ENCODE measurements at places on chromosomes 1 and 21.
A peak's percentile ranks its signal among the peaks of the same experiment; 100 is the strongest.

DNA sequence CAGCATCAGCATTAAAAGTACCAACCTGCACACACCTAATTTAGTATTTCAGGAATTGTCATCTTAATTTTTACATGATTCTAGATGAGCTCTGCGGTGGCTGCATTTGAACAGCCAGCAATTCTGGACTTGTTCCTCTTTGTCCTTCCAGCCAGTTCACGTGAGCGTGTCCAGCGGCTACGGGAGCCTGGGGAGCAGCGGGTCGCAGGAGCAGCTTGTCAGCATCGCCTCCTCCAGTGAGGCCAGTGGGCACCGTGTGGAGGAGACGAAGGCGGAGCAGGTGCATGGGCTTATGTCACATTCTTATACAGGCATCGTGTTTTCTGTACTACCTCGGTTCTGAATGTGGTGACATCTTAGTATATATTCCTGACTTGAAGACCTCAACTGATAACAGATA is 25.7 kb downstream of the PER3 start:
- DNase-seq: no peak

GRCh38 chr1:175750366-175751071 is 7.1 kb upstream of the TNR start:
- DNase-seq: no peak

- no peak for DNase-seq
Observed at GRCh38 chr1:53156783-53157182, 14.3 kb upstream of the SLC1A7 start.

DNA sequence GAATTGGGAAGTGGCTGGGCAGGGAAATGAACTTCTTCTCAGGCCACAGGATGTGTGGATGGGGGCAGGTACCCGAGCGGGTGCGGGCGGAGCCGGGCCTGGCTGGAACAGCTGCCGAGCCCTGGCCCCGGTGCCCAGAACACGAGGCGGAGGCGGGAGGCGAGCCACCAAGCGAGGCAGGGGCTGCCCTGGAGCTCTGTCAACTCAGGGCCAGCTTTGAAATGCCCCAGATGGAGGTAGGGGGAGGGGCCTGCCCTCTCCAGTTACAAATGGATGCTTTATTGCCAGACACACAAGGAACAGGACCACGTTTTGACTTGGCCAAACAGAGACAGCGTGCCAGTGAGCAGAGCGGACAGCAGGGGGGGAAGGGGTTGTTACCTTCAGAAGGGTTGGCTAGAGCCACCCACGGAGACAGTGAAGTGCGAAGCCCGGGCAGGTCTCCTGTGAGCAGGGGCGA is 240.4 kb downstream of the SDCCAG8 start:
- DNase-seq: no peak

DNA sequence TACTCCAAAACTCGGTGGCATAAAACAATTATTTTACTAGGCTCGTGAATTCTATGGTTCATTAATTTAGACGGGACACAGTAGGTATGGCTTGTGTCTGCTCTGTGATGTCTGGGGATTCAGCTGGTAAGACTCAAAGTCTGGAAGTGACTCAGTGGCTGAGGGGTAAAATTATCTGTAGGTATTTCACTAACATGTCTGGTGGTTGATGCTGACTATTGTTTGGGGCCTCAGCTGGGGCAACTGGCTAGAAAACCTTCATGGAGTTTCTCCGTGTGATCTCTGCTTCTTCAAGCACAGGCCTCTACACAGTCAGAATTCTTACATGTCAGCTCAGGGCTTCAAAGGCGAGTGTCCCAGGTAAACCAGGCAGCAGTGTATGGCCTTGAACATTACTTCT is 41.2 kb upstream of the KLF17 start:
- no peak for DNase-seq

GRCh38 chr21:41899426-41900202 is 20.5 kb upstream of the PRDM15 start:
- no peak for DNase-seq

DNA sequence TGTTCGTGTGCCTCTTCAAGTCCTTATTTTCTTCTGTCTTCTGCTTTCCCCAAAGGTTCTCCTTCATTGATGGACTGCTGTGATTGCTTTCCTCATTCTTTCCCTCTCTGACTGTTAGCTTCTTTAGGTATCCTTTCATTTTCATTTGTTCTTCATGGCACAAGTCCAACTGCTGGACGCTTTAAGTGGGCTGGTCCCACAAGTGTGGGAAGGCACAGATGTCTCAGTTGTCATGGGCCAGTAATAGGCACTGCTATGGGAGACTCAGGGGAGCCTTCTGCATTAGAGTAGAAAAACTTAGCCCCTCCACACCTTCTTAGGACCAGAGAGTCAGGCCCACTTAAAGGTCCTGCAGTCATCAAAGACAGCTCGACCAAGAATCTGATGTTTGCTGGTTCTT is 122.3 kb upstream of the C1orf105 start:
- no peak for DNase-seq

DNA sequence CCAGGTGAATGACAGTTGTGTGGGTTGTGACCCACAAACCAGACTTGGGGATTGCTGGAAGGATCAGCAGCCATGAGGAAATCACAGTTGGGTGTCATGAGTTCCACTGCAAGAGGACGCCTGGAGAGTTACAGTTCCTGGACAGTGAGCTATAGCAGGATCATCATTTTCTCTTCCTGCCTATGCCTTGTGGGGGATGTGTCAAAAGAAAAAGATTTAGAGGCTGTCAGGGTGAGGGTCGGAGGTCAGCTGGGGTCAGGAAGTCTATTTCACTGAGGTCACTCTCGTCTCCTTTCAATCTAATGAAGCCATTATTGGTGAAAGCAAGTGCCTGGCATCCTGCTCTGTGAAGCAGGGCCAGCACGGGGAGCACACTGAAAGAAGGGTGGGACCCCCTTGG is 7.0 kb upstream of the LIN28A start:
- no peak for DNase-seq

DNA sequence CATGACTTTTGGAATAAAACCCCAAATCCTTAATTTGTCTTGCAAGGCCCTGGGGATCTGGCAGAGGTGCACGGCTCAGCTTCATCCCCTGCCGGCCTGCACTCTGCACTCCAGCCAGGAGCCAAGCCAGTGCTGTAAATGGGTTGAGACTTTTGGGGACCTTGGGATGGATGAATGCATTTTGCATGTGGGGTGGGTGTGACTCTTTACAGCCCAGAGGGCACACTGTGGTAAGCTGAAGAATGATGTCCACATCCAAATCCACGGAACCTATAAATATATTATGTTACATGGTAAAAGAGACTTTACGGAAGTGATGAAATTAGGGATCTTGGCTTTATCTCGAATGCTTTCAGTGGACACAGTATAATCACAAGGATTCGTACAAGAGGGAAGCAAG is 177.8 kb downstream of the EDEM3 start:
- DNase-seq: no peak

DNA sequence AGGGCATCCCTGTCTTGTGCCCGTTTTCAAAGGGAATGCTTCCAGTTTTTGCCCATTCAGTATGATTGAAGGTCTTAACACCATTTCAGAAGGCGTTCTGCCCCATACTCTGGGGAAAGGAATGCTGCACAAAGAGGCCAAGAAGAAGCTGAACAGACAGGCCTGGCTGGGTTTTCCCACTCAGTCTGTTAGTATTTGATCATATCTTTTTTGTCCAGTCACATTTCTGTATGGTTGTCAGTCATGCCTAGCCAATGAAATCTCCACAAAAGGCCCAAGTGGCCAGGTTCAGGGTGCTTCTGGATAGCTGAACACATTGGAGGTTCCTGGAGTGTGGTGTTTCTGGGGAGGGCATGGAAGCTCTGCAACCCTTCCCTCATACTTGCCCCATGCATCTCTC is 72.1 kb downstream of the NEK7 start:
- no peak for DNase-seq

DNA sequence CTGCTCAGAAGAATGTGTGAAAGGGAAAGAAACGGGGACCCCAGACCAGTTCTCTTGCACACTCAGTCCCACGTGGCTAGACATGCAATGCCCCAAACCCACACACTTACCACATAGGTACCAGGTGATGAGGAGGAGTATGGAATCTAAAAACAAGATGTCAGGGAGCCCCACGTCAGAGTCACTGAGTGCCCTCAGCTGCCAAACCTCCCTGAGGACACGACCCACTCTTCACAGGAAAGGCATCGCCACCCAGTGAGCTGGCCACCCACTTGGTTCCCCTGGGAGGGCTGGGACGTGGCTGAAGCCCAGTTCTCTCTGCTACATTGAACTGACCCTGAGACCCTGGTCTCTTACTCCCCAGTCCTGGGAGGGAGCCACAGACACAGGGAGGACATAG is 41.4 kb downstream of the MRPL37 start:
- DNase-seq: no peak

DNA sequence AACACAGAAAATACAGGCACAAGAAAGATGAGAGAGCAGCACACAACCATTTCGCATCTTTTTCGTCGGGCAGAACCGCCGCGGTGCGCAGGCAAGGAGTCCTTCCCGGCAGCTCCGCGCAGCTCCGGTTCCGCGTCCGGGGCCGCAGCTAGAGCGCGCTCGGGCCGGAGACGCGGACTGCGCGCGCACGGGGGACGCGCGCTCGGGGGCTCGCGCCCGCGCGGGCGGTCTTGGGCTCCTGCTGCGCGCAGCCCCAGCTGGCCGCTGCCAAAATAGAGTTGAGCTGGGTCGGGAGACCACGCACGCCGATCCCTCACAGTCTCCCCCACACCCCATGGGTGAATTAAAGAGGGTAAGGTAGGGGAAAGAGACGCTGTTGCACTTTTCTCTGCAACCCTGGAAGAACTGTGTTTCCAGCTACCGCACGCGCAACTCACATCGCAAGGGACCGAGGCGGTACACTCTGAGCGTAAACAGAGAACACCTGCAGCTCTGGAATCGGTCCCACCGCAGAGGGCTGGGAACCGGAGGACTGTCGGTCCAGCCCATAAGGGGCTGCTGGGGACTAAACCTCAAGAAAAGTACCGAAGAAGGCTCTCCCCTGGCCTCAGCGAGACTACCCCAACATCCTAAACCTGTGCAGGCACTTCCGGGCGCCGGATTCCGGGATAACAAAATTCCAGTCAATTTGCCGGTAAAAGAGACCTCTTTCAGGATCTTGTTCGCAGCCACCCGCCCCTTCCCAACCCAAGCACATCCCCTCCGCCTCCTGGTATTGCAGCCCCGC is 1.7 kb downstream of the NR5A2 start:
- DNase-seq: peak; percentile 4

DNA sequence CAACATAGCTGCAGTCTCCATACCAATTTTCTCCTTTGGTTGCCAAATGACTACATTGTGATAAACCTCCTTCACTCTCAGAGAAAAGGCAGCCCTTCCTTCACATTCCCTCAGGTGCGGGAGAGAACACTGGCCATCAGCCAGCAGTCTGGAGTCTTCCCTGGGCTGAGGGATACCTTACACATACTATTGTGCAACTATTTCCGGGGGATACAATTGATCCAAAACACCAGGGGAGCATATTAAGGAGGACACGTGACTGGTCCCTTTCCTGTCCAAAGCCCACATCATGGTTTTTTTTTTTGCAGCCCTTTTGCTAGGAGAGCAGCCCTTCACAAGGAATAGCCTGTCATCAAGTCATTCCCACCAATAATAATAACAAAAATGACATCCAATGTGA is 172.1 kb upstream of the ZRANB2 start:
- DNase-seq: no peak

GRCh38 chr1:201732351-201732750 is 96.6 kb upstream of the IPO9 start:
- DNase-seq: no peak

DNA sequence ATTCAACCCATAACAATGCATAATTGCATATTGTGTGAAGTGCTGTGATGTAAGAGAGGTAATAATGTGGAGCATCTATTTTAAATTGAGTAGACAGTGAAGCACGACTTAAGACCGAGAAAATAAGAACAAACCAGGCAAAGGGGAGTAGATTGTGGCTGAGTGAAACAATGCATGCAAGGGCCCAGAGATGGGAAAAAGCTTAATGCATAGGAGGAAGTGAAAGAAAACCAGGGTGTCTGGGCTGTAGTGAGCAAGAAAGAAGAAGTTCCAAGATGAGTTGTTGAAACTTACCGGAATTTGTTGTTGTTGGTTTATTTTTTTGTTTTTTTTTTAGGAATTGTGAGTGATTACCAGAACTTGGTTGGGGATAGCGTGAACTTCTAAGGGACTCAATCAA is 104.7 kb downstream of the SNX7 start:
- DNase-seq: no peak

- DNase-seq: no peak
Observed at GRCh38 chr1:204453141-204453772, 41.3 kb downstream of the PIK3C2B start.

DNA sequence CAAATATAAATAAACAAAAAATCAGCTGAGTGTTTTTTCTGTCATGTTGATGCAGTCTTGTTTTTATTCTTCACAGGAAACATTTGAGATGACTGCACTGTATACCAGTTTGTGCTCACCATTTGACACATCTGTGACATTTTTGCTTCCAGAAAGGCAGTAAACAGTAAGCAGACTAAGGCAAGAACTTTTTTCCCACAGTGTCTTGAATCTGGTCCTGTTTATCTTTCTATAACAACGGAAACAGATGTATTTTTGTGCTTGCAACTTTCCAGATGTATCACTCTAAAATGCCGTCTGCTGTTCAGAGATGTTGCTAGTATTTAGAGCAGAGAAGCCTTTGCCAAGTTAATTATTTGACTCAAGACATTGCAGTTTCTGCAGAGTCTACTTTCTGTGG is 105.5 kb downstream of the ZC3H11B start:
- DNase-seq: no peak

DNA sequence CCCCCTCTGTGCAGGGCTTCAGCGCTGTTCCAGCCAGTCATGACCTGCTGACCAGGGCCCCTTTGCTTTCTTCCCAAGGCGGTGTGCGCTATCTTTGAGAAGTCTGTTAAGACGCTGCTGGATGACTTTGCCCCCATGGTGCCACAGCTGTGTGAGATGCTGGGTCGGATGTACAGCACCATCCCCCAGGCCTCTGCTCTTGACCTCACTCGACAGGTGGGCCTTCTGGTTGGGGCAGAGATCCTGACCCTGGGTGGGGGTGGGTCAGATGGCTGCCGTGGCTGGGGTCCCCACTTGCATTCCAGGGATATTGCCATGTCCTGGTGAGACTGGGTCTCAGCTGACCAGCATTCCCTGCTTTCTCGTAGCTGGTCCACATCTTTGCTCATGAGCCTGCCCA is 9.0 kb upstream of the DPH2 start:
- DNase-seq: no peak

DNA sequence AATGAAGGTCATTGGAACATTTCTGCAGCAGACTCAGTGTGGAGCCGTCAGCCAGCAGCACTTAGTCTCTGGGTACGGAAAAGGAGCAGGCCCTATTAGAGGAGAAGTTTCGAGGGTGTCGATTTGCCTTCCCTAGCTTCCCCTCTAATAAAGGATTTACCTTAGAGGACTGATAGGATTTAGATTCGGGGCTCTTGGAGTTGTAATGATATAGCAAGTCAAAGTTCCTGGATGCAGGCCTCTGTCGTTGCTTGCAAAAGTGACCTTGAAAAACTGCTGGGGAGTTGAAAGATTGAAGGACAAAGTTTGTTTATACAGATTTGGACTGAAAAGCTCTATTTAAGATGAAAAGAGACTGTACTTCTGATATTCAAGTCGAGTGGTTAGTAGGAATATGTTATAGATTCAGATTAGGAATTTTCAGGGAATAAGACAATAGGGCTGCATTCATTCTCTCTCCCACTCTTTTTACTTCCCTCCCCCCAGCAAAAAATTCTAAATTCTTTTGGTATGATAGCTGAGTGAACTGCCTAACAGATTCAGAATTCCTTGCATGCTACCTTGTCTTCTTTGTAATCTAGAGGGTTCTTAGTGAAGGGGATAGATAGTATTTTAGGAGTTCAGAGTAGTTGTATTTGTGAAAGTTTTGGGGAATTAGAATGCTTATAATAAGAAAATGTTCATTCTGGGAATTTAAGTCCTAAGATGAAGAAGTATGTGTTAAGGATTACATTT is 19.2 kb downstream of the NFYC start:
- no peak for DNase-seq

GRCh38 chr1:158992787-158993312 is 16.9 kb upstream of the IFI16 start:
- no peak for DNase-seq
